ENCODE measurements at places on chromosomes 6 and 20.

DNA sequence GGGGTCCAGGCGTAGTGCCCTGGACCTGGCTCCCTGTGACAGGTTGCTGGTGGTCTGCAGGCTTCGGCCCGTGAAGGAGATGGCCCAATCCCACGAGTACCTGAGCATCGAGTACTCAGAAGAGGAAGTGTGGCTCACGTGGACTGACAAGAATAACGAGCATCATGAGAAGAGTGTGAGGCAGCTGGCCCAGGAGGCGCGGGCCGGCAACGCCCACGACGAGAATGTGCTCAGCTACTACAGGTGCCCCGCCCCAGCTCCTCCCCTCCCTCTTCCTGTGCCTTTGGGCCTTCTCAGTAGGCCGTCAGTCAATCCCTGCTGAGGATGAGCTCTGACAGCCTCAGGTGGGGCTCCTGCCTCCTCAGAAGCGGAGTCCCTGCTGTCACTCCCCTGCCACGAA, 42.6 kb downstream of the UQCC2 start:
- peak; percentile 81 for DNase-seq

- DNase-seq: peak; percentile 63
These were observed 654 bp downstream of the FAM8A1 start for GRCh38 chr6:17600527-17601385.

- no peak for DNase-seq
These were observed 95.6 kb downstream of the RAMACL start for GRCh38 chr6:166490671-166491500.

GRCh38 chr6:105774247-105774646, 311.9 kb upstream of the PRDM1 start:
- no peak for DNase-seq

DNA sequence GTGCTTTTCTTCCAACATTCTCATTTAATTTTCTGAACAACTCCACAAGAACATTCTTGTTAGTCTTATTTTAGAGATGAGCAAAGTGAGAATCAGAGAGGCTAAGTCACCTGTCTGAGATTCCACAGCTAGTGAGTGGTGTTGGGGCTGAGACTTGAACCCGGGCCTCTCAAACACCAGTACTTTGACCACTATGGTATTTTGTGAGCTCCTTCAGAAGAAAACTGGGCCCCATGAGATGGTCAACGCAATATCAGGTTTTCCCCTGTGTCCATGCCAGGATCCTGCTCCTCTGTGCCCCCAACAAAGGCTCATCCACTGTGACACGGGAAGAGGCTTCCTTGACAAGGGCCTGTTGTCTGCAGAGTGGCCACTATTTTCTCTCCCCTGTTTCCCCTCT, 51.9 kb downstream of the MAFB start:
- DNase-seq: no peak

DNA sequence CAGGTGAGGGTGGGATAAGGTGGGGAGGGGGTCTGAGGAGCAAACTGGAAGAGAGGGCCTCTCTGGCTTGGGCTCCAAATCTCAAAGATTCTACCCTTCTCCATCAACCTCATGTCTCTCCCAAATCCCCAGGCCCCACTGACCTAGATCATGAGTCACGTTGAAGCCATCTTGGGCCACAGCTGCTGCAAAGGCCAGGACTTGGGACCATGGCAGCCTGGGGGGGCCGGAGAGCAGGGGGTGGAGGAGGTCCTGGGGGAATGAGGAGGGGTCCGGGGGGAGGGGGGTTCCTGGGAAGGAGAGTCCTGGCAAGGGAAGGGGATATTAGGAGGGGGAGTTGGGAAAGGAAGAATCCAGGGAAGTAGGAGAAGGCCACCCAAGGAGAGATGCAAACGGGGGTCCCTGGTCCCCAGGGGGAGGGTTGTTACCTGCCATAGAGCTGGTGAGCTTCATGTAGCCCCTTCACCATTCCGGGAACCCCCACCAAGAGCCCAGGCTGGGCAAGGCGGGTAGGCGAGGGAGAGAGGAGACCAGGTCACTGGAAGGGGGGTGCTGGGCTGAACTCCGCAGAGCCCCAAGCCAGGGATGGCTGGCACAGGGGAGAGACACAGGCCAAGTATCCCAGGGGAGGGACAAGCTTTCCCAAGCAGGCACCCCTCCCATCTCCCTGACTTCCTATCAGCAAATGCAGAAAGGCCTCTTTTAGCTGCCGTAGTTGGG, 12.7 kb downstream of the GGT7 start:
- DNase-seq: no peak

DNA sequence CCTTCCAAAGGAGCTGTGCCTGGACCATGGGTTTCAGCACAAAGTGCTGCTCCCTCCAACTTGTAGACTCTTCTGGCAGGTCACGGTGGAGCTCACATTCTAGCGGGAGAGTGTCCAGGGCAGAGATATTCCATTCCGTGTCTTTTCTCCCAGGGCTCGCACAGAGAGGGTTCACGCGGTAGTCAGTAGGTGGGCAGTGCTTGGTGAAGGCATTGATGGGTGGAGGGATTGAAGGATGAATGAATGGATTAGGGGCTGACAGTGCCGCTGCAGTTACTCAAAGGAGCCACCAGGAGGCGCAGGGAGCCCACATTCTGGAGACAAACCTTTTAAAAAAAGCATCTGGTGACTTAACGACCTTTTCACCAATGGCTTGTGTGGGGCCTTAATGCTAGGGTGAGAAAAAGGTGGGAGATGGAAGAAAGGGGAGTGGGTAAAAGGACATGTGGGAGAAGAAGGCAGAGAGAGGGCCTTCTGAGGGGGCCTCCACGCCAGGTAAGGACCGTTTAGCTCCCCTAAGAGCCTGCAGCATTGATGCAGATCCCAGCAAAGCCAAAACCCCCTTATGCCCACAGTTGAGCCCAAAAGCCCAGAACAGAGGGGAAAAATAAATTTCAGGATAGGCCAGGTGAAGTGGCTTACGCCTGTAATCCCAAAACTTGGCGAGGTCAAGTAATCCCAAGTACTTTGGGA, 17.5 kb upstream of the FAM110A start:
- peak; percentile 75 for DNase-seq

- DNase-seq: no peak
These were observed 57.6 kb upstream of the CCDC28A start for GRCh38 chr6:138716013-138716412.

GRCh38 chr6:143516690-143517446, 5.3 kb upstream of the FUCA2 start:
- DNase-seq: no peak

Measured in CD4-positive, alpha-beta T cell treated with Interleukin-6 for 4 hours (primary cell).